ENCODE measurements at places on chromosomes 1 and 21.

DNA sequence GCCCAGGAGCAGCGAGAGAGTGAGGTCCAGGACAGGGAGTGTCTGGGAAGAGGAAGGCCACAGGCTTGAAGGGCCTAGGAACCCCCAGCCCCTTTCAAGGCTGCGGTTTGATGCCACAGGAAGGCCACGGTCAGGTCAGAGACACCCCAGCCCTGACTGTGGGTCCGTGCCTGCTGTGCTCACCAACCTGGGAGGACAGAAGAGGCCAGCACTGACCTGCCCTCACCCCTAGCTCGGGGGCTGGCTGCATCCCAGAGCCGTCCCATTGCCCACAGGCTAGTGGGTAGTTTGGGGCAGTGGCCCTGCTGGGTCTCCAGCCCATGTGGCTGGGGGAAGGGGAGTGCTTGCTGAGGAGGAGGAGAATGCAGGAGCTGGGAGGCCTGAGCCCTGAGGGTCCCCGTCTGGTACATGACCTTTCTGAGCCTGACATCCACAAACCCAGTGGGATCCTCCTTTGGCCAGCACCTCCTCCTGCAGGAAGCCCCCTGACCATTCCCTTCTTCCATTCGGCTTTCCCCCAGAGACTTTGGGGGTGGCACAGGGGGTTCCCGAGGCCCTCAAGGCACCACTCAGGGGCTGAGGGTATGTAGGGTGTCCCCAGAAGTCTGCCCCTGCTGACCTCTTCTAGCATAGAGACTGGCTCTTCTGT is 54.3 kb downstream of the WNT9A start:
- peak; percentile 7 for DNase-seq

DNA sequence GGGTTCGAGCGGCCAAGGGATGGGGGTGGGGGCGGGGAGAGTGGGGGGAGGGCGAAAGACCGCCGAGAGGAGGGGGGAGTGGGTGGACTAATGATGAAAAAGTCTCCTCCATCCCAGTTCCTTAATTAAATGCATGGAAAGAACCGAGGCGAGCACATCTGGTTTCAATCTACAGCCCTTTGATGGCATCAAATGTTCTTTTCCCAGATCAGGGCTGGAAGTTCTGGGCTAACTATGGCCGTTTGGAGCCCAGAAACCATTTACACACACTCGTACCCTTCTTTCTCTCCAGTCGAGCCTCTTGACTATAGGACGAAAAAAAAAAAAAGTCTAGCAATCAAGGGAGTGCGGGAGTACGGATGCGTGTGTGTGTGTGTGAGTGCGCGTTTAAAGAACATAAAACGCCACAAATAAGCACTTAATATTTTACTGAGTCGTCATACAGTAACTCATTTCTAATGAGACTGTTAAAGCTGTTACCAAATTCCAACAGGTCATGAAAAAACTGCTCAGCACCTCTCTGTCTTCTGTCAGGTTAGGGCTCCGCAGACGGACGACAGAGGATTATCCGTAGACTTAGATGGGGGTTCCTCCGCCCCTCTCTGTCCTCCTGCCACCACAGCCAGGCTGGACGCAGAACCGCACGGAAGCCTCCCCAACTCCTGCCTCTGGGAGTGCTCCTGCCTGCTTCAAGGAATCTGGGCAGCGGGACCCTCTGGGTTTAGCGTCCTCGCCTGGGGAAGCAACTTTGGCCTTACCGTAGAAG is 2.1 kb upstream of the PRRX1 start:
- DNase-seq = no peak

- DNase-seq = no peak
Measured at GRCh38 chr1:2210084-2210653, 15.6 kb upstream of the FAAP20 start.

GRCh38 chr1:89600451-89601224 is 32.3 kb upstream of the LRRC8C start:
- no peak for DNase-seq

- DNase-seq = no peak
Measured at GRCh38 chr1:107523061-107523460, 382.2 kb downstream of the NTNG1 start.

DNA sequence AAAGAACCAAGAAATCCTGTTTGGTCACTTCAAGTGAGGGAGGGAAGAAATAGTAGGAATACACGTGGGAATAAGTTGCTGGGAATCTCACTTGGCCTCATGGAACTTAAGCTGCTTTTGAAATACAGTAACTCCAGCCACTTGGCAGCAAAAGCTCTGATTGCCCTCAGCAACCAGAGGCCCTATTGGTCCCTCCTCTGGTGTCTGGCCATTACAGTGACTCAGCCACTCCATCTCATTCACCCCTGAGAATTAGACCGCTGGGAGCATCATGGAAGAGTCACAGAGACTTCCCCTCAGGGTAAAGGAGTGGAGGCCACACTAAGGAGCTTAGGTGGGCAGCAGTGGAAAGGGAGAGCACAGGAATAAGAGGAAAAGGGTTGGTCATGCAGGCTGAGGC is 99.6 kb downstream of the ELAVL4 start:
- DNase-seq = no peak

DNA sequence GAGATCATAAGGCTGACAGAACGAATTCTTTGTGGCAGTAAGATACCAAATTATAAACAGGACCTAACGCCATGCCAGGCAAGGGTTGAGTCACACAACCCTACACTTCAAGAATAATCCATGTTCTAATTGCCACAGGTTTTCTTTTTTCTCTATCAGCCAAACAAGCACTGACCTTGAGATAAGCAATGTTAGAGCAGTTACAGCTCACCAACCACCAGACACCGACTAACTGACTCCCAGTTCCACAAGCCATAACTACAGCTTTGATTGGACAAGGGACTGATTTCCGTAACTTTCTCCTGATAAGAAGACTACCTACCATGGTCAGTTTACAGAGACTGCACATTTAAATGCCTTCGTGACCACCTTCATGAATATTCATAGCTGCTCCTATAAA is 149.6 kb downstream of the PTPRU start:
- DNase-seq = no peak

DNA sequence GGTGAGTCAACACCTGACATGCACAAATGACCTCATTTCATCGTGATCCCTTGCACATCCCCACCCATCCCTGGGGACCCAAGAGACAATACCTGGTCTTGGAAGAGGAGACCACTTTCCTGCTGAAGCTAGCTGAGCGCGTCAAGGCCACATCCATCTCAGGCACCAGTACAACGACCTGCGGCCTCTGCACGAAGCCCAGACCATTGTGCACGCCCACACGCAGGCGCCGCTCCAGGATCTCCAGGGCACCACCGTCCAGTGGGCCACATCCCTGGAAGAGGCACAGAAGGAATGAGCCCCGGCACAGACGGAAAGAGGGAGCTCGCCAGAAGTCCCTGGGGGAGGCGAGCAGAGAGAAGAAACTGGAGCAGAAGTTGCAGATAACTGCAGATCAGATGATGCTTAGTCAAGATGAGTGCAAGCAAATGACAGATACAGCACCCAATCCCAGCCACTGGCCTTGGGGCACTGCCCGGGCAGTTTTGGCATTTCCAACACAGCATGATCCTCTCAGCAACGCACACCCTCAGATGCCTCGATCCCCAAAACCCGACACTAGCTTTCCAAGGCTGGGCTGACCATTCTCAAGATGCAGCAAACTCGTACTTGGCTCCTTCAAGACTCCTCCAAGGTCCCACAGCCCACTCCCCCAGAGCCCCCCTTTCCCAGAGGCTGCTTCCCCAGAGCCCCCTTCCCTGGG is 44.1 kb downstream of the NPHP4 start:
- no peak for DNase-seq

DNA sequence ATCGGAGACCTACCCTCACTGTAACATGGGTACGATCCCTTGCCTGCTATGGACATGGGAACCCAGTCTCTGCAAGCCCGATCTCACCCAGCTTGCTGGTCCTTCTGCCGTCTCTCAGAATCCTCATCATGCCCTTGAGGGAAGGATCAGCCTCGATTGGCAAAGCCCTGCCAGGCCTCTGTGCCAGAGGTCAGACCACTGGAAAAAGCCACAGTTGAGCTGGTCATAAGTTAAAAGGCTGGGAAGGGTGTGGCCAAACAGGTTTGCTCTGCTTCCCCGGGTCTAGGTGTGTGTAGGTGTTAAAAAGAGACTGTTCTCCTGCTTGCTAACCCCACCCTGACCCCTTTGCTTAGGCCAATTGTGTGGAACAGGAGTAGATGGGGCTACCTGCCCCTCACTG is 19.5 kb upstream of the PADI3 start:
- DNase-seq = no peak

DNA sequence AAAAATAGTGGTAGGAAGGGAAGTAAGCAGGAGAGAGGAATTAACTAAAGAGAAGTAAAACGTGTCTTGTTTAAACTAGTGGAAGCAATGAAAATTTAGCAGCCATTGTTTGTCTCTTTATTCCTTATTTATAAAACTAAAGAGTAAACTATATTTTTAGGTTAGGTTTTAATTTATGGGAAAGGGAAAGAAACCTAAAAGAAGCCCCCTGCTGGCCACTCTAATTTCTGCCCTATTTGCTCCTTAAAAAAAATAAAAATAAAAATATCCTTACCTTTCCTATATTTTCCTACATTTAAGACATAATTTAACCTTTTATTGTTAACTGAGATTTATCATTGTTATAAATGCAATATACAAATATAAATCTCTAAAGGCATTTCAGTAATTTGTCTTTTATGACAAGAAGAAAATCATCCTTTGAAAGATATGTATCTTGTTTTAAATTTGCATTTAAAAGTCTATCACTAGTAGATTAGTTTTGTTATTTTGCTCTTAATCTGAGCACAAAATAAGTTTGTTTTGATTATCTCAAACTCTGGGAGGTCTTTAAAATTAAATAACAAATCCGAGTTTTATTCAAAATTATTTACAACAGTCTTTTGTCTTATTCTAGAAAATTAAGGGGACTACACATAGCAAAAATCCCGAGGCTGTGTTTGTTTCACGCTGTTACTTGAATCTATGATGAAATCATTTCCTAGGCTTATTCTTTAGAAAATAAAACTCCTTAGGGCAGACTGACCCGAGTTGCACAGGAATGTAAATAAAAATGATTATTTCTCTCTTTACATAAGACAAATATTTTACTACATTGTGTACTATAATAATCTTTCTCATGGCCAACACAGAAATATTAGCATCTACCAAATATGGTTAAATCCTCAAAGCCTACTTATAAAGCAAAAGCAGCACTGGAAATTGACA is 201.7 kb downstream of the NRIP1 start:
- DNase-seq = no peak

GRCh38 chr21:28538987-28539622 is 453.6 kb downstream of the LTN1 start:
- no peak for DNase-seq

- no peak for DNase-seq
Measured at GRCh38 chr1:218209351-218209861, 75.7 kb upstream of the RRP15 start.

- no peak for DNase-seq
Measured at GRCh38 chr1:229385853-229386456, 43.1 kb upstream of the CCSAP start.

- DNase-seq = no peak
Measured at GRCh38 chr1:38941527-38942019, at the start of gene RHBDL2. RHBDL2 (minus strand) TSS chr1:38941830; CDS start chr1:38919212, 22,618 bp downstream.

All from central memory CD8-positive, alpha-beta T cell (primary cell).